Right kidney (tissue), 9 donors: ENCODE measurements at places on chromosomes 3 and 15.

DNA sequence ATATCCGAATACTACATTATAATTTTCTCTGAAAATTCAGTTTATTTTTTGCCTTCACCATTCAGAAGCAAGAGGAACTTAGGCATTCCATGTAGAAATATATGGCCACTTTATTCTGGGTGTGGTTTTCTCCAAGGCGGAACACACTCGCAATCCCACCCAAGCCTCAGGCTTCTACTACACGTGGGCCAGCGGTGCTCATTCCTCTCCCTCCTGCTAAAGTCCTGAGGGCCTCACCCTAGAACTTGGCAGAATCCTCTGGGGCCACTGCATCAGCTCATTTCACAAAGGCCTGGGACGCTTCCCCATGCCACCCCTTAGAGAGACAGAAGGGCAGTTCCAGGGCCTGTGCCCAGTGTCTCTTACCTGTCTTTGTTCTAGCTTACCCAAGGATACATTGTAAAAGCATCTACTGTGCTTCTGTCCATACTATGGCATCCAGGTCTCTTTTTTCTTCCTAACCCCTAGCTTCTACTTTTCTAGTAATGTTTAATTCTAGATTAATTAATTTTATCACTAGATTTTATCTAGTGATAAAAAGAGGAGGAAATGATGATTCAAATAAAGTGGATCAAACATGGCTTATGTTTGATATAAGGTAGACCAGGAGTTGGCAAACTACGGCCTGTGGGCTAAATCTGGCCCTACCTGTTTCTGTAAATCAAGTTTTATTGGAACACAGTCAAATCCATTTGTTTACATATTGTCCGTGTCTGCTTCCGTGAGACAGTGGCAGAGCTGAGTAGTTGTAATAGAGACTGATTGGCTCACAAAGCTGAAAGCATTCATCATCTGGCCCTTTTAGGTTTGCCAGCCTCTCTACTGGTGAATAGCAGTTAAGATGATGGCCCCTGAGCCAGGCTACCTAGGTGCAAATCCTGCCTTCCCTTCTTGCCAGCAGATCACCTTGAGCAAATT is 29.8 kb downstream of the LARS2 start:
- DNase-seq = no peak

DNA sequence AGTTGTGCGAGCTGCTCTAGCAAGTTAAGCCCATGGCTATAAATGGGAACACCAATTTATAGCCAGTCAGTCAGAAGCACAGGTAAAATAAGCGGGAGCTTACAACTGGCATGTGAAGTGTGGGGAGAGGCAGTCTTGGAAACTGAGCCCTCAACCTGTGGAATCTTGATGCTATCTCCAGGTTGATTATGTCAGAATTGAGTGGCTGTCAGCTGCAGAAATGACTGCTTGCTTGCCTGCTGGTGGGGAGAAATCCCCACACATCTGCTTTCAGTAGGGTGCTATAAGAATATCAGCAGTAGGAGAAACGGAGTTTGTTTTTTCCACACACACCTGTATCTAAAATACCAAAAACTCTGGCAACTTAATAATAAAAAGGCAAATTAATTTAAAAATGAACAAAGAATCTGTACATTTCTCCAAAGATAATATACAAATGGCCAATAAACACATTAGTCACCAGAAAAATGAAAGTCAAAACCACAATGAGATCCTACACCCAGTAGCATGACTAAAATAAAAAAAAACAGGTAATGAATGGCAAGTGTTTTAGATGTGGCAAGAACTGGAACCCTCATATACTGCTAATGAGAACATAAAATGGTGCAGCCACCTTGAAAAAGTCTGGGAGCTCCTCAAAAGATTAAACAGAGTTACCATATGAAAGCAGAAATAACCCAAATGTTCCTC is 26.0 kb upstream of the MAP4 start:
- DNase-seq = no peak

DNA sequence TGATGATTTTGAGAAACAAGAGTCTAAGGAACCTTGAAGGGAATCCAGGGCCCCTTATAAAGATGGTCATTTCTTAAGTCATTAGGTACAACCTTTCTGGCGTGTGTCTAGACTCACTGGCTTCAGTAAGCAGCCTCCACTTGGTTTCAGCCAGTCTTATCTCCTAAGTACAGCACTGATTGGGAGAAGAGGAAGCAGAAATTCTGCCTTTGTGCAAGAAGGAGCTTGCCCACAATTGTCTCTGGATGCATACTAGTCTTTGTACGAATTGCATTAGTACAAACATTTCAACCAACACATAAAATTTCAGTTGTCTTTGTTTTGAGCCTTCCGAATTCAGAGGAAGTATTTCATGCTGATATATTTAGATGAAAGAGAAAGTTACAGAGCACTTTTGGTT is 139.4 kb downstream of the SLCO3A1 start:
- DNase-seq = no peak

DNA sequence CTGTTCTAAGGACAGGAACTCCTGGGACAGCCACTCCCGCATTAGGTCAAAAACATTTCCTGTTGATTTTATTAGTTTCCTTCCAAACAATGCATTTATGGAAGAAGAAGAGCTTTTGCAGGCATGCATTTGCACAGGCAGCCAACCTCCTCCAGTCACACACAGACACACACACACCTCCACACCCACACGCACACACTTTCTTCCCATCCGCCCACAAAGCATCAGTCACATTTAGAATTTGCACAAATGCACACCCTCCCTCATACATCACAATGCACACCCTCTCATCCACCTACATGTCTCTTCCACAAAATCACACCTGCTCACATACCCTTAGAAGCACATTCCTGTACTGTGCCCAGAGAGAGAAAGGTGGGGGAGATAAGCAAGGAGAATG is 4.1 kb upstream of the TYRO3 start:
- no peak for DNase-seq

DNA sequence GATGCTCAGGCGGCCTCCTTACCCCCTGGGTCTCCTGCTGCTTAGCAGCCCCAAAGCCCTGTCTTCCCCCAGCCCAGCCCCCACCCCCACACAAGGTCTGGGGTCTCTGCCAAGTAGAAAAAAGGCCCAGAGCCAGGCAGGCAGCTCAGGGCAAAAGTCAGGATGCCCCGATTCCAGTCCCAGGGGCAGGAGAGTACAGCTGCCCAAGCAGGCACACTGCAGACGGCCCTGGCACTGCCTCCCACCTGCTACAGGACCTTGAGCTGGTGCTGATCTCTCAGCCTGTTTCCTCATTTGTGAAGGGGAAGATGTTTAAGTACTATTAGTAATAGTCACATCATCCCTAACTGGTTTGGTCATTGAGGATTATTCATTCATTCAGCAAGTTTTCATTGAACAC is 12.6 kb downstream of the TMEM43 start:
- no peak for DNase-seq

DNA sequence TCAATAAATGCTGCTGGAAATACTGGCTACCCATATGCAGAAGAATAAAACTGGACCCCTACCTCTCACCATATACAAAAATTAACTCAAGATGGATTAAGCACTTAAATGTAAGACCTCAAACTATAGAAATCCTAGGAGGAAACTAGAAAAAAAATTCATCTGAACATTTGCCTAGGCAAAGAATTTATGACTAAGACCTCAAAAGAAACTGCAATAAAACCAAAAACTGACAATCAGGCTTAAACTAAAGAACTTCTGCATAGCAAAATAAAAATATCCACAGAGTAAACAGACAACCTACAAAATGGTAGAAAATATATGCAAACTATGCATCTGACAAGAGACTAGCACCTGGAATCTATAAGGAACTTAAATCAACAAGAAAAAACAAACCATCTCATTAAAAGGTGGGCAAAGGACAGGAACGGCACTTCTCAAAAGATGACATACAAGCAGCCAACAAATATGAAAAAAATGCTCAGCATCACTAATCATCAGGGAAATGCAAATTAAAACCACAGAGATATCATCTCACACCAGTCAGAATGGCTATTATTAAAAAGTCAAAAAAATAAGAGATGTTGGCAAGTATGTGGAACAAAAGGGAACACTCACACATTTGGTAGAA is 47.0 kb downstream of the MYO9A start:
- no peak for DNase-seq

DNA sequence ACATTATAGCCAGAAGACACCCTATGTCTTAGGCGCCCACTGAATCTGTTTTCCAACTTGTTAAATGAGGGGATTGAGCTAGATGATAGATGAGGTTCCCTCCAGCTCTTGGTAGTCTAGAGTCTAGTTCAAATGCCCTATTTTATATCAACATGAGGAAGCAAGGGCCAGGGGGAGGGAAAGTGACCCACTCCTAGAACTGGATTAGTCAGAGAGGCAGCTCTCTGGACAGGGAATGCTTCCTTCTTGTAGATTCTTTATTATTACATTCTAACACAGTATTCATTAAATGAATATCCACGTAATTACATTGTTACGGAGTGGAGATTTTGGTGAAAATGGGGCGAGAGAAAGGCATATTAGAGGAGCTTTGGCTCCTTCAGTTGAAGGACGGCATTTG is 89.5 kb downstream of the RAD18 start:
- no peak for DNase-seq

DNA sequence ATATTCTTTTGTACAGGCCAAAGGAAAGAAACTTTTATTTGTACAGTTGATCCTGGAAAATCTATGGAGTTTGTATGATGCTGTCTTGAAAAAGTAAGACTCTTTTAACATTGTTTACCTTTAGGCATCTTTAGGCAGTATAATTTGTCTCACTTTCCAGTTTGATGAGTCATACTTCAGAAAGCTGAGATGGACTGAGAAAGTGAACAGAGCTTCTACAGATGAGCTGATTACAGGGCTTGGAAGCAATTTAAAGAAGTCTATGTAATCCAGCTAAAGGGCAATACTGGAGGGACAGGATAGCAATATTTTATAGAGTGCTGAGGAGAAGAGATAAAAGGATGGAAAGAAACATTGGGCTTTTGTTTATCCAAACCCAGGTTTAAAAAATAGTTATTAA is 123.5 kb upstream of the GOLGA6L4 start:
- no peak for DNase-seq

DNA sequence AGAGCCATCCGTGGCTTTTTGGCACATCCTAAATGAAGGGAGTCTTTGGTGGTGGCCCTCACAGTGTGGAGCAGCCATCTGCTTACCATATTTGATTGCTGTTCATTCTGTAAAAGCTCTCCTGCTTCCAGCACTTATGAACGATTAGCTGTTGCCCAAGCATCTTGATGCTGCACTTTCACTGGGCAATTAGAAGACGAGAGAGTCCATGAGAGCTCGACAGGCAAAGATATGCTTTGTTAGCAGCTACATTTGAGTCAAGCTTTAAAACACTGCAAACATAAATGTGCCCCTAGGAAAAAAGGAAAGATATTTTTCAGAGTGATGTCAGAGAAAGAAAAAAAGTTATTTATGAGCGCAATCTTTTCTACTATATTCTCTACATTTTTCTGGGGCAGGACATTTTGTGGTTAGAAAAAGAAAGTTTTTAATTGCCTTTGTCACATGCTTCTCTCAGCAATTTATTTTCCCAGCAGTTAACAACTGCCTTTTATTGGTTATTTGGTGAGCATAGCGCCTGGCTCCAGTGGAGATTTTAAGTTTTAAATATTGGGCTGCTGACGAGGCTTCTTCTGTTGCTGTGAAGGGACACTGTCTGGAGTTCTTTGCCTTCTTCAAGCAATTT is 468.4 kb downstream of the C3orf38 start:
- no peak for DNase-seq

DNA sequence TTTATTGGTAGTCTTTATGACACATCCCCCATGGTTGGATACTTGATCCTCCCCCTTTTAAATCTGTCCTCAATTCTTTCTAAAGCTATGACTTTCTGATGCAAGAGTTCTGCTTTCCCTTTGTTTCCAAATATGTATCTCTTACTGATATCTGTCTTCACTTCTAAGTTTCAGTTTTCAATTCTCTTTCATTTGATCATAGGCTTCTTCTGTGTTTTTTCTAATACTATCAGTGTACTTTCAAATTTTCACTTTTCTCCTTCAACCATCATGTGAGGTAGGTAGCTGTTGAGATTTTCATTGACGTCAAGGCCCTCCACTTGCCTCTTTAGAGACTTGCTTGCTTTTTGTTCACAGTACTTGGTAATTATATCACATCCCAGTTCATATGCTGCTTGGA is 436.5 kb downstream of the CNTN4 start:
- DNase-seq = no peak

- peak; percentile 40 for DNase-seq
Measured at GRCh38 chr3:142028243-142028777, 121.0 kb downstream of the TFDP2 start.

DNA sequence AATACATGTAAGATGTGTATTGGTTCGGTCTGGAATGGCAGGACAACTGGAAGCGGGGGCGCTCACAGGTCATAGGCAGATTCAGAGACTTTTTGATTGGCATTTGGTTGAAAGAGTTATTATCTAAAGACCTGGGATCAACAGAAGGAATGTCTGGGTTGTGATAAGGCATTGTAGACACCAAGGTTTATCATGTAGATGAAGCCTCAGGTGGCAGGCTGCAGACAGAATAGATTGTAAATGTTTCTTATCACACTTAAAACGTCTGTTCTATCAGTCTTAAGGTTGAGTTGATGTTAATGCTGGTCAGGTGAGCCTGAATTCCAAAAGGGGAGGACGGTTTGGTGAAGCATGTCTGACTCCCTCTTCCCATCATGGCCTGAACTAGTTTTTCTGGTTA is 295.9 kb upstream of the PROK2 start:
- no peak for DNase-seq

DNA sequence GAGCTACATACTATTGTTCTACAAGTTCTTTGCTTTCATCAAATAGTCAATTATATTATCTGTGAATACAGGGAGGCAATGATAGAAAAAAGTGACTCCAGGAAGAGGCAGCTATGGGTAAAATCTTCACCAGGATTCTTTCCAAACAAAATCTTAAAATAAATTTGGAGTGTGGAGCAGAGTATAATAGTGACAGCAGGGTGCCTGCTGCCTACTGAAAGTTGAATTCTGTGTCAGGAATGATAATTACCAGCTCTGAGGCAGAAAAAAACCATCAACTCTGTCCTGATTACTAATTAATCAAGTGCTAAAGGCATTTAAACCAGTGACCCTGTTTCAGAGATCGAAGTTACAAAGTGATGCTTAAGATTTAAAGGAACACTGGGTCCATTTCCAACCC is 148.0 kb downstream of the DIPK2A start:
- DNase-seq = no peak

DNA sequence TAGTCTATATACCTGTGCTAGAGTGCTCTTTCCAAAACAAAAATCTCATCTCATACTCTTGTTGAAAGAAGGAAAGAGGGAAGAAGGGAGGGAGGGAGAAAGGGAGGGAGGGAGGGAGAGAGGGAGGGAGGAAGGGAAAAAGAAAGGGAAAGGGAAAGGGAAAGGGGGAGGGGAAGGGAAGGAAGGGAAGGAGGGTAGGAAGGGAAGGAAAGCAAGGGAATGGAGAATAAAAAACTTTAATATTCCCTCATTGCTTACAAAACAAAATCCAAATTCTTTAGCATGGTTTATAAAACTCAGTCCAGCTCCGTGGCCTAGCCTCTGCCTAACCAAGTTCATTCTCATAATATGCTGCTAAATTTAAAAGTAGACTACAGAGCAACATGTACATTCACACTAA is 104.5 kb downstream of the ERC2 start:
- no peak for DNase-seq

DNA sequence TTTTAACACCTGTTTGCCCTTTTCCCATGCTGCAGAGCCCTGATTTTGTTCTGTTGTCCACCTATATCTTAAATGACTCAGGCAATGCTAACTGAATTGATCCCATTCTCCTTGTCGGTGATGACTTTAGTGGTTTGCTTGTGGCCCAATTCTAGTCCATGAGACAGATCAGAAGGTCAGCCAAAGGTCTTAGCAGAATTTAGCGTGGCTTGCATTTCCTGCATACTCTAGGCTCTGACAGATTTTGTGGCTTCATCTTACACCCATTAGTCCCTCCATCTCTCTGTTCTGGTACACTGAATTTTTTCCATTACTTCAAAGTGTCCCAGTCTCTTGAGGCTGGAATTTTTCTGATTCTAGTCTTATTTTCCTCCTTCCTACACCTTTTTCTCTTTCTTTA is 161.9 kb downstream of the STAC start:
- DNase-seq = no peak
